ENCODE measurements at places on chromosomes 1 and 21.

DNA sequence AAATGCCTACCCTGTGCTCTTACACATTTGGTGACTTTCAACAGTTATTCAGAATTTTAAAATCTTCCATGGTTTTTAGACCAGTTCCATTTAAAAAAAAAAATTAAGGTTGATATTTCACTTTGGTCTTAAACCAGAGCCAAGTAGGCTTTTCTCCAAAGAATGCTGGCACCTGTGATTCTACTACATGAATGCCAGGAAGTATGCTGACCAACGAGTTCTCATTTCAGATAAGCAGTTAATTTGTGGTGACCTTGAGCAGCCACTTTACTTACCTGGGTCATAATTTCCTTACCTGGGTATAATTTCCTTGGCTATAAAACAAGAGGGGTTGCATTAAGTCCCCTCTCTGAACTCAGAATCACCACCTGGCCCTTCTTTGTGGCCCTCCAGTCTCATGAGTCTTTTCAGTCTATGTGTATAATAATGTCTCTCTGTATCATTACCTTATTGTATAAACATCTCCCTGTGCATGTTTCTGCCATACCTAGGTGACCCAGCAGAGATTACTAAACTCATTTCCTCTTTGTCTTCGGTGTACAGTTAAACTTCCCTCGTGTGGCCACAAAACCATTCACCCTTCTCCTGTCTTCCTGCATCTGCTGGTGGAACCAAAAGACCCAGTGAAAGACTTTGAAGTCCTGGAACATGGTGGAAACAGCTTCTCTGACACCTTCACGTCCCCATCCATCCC, 139.1 kb upstream of the DPT start:
- no peak for DNase-seq

- no peak for DNase-seq
Observed at GRCh38 chr1:41598325-41598724, 113.8 kb upstream of the EDN2 start.

DNA sequence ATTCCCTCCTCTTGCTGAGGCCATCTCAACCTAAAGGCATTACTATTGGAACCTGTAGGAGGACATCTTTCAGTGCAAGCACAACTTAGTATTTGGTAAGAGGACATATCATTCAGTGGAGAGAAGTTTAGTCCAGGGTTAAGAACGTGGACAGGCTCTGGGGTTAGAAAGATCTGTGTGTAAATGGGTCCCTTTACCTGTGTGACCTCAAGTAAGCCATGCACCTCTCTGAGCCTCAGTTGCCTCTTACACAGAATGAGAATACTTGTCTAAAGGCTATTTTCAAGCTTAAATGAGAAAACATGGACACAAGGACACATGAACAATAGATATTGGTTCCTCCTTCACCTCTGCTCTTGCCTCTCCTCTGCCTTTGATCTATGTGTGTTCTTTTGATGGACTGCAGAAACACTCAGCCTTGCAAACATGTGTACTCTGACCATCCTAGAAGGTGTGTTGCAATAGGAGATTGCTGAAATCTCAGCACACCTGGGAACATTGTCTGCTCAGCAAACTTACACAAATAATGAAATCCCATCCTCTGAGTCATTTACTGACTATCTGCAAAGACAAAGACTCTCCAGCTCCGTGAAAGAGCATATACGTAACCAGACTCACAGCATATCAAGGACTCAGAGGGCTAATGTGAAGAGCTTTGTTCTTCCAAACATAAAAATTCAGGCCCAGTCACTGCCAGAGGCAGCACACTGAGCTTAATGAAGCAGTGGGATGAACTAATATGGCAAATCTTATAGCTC, 143.8 kb downstream of the DAB1 start:
- DNase-seq: no peak

DNA sequence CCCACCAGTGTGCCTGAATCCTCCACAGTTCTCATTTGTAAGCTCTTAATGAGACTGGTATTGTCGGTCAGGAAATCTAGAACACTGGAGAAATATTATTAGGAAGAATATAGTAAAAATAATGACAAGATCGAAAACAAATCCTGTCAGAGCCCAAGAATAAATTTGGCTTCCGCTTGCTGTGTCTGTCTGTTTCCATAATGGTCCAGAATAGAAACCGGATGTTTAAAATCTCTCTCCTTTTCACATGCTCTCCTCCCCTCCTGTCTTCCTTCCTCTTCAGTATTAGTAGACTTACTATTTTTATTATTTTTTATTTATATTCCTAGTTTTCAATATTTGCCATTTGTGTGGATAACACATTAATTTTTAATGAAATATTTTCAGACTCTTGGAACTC, 187.7 kb downstream of the SDCCAG8 start:
- no peak for DNase-seq

DNA sequence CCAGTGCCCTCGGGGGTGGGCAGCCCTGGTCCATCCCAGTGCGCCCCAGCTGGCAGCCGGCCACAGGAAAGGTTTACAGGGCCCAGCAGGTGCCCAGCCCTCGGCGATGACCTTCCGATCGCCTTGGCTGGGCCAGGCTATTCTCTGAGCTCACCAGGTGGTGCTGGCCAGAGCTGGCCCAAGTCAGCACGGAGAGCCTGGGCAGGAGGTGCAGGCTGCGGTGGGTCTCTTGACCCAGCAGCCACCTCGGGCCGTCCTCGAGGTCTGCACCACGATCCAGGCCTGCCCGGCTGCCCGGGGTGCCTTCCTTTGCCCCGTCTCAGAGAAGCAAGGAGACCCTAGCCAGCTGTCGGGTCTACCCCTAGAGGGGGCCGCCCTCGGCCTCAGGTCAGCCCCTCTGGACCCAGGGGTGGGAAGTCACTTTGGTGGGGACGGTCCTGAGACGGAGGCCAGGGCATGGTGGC, 370 bp downstream of the PERM1 start:
- no peak for DNase-seq

DNA sequence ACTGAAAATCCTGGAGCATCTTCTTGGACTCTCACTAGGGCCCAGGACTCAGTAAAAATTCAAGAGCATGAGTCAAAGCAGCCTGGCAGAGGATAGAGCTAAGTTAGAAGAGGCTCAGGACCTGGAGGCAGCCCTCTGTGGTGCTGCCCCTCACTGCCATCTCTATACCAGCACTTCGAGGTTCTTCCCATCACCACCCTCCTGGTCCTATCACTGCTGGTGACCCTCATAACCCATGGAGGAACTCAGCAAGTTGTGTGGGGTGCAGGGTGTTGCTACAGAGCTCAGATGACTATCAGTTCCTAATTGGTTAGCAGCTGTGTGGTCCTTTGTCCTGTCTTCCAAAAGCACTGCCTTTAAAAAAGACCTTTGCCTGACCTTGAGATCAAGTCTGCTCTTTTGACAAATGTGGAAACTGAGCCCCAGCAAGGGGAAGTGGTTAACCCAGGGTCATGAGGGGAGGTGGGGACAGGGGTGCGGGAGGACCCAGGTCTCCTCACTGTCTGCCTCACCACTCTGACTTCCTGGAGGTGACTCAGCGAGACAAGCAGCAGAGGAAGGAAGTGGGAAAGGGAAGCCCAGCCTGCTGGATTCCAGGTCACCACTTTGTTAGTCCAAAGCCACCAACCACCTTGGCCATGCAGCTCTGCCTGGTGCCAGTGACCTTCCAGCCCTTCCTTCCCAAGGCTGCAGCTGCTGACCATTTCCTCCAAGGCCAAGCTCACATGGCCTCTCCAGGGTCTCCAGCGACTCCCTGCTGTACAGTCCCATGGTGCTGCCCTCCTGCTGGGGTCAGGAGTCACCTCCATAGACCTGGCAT, 199.4 kb upstream of the EDN2 start:
- no peak for DNase-seq

DNA sequence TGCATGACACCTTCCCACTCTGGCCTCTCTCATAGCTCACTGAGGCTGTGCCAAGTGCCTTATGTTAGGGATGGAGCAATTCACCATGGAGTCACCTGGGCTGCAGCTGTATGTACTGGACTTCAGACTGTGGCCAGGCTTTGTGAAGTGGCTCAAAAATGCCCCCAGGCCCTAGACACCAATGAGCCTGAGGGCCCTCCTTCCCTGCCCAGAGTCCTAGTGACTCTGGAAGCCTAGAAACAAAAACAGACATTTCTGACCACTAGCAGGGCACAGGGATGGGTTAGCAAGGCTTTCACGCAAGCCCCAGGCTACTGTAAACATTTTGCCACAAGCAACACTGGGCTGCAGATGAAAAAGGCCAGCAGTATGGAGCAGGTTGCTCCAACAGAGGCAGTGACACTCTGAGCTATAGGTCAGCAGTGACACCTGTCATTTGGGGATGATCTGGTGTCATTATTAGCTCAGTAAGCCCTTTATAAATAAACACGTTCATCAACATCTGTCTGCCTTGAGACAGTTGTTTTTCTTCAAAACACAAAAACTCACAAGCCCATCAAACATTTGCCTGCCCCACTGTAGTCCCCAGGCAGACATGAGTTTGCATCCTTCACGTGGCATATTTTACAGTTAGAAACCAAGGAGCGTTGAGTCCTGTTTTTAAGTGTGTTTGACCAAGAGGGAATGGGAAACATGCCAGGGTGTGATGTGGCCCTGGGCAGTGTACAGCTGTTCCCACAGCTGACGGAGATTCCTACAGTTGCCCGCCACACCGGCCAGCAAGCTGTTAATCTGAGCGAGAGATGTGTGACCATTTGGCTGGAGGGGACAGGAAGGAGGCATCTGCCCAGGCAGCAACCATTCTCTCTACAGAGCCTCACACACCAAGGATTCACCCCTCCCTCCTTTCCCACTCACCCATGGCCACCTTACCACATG, 66.8 kb downstream of the KCNN3 start:
- no peak for DNase-seq

GRCh38 chr1:116436611-116436970, 63.5 kb downstream of the ATP1A1 start:
- DNase-seq: no peak

- DNase-seq: no peak
Observed at GRCh38 chr1:116218922-116219321, 107.7 kb downstream of the MAB21L3 start.

DNA sequence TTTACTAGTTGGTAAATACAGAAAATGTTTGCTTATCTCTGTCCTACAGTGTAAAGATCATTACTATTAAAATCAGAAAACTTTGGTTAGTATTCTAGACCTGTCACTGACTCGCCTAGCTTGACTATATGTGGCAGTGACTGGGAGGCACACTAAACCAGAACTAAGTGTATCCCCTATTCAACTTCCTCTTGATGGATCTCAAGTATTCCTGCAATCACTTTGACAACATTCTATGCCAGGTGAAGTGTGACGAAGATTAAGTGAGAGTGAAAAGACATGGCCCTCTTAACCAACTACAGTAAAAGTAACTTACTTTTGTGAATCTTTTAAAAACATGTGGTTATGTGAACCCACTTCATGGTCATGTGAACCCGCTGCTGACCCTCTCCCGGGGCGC, 223.0 kb upstream of the ADAMTS5 start:
- no peak for DNase-seq

DNA sequence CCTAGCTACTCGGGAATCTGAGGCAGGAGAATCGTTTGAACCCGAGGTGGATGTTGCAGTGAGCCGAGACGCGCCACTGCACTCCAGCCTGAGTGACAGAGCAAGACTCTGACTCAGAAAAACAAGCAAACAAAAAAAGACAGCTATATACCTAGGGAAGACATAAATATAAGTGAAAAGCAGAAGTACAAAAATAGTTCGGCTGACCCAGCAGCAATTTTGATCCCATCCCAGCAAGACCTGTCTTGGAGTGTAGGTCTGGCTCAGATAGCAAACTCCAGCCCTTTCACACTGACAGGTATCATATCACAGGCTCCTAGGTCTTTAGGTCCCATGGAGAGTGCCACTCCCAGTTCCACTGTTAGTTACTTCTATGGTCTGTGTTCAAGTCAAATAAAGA, 14.6 kb downstream of the MTX1 start:
- DNase-seq: no peak

DNA sequence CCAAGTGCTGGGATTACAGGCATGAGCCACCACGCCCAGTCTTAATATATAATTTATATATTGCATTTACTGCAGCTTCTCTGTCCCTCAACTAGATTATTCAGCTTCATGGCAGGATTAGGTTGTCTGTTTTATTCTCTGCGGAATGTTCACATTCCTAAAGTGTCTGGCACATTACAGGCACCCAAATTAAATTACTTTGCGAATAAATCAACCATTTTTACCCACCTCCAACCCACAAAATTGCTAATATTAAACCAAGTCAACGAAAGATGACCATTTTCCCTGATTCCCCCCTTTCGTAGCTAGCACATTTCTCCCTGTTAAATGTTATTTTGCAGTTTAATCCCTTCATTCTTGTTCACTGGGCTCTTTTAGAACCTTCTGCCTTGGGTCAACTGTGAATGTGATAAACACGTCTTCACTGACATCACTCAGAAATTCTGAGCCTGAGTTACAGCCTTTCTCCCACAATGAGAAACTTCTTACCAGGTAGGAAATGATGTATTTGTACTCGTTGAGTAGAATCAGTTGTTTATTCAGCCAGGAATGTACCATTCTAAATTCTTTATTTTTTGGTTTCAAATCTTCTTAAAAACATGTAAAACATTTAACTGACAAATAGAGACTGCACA, 35.9 kb downstream of the THAP3 start:
- no peak for DNase-seq

DNA sequence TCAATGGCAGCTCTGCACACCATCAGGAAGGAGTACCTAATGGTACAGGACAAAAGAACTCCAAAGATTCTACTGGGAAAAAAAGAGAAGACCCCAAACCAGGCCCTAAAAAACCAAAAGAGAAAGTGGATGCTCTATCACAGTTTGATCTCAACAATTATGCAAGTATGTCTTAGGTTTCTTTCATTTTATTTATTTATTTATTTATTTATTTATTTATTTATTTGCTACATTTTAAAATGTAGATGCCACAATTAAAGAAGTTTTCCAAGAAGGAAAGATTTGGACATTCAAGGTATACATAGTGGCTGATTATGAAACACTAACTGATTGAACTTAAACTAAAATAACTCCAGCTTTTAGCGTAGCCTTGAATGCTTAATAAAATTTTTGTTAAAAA, 60.2 kb downstream of the PRRC2C start:
- DNase-seq: no peak

DNA sequence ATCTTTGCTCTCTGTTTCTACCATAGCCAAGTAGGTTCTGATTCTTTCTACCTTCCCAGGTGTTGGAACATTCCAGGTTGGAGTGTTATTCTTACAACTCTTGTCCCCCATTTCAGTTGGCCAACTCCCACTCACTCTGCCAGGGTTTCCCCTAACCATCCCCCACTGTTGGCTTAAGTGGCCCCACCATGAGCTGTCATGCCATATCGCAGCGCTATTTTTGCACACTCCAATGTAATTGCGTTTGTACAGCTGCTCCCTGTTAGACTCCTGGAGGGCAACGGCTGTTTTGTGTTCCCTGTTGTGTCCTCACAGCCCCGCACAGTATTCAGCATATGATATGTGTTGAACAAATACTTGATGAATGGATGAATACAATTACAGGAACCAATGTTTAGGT, 117.7 kb upstream of the ETS2 start:
- DNase-seq: no peak

DNA sequence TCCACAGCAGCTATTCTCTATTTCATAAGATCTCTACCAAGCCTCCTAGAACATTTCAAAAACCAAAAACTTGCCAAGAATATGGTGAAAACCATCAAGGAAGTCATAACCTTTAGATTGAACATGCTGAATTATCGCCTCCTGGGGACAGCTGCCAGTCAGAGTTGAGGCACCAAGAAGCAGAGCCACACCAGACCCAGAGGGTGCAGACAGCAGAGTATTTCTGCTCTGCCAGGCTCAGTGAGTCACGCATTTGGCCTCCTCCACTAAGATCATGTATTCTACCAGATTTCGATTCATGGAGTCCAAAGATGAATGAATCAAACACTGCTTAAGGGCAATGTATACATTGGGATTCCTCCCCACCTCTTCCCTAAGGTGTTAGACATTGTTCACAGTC, 2.1 kb downstream of the F3 start:
- DNase-seq: no peak

GRCh38 chr1:68959461-68960030, 462.7 kb upstream of the DEPDC1 start:
- no peak for DNase-seq
